B cell (primary cell): ENCODE measurements at places on chromosomes 2 and 18.

- no peak for DNase-seq
Measured at GRCh38 chr2:205107810-205108209, 562.5 kb downstream of the PARD3B start.

GRCh38 chr2:9095690-9096089 is 92.2 kb upstream of the MBOAT2 start:
- no peak for DNase-seq

- no peak for DNase-seq
Measured at GRCh38 chr2:71456617-71457016, 3.3 kb downstream of the DYSF start.

DNA sequence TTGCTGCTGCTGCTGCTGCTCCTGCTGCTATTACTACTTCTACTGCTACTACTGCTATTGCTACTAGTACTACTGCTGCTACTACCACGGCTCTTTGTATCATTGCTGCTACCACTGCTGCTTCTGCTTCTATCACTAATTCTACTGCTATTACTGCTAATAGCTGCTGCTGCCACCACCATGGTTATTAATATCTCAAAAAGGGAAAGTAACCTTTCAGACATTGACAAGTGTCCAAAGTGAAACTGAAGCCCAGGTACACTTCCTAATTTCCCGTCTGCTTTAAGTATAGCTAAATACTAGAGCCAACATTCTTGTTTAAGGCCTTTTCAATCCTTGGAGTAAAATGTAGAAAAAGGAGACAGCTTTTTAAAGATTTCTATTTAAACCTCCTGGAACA is 45.4 kb upstream of the EHBP1 start:
- DNase-seq: peak; percentile 41

DNA sequence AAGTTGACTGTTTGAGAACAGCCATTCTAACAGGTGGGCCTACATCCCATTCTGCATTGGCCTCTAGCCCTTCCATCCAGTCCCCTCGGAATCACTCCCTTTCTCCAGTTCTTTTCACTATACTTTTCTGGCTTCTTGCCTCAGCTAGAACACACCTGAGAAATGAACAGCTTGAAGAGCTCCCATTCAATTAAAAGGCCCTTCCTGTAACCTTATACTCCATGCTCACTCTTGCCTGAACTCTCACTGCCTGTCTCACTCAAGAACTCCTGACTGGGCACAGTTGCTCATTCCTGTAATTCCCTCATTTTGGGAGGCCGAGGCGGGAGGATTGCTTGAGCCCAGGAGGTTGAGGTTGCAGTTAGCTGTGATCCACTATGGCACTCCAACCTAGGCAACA is 23.6 kb downstream of the CHRNA1 start:
- no peak for DNase-seq

DNA sequence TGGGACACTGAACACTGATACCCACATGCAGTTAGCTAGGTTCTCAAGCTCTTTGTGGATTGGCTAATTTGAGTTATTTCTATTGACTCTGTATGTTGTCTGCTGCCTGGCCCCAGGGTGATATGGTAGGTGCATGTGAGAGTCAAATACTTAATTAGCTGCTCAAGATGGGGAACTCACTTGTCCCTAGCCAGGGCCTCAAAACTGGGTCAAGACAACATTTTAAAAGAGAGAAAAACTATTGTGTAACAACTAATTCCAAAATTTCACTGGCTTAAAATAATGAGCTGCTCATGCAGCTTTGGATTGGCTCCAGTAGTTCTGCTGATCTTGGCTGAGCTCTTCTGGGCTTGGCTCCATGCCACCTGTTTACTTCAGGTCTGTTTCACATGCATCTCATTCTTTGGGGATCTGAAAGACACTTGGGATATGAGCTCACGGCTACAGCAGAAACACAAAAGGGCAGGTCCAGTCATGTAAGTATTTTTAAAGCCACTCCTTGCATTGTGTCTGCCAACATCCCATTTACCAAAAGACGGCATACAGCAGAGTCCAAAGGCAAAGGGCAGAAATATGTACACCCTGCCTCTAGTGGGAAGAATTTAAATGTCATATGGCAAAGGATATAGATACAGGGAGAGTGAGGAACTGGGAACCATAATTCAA is 716.8 kb downstream of the SUCLG1 start:
- no peak for DNase-seq

DNA sequence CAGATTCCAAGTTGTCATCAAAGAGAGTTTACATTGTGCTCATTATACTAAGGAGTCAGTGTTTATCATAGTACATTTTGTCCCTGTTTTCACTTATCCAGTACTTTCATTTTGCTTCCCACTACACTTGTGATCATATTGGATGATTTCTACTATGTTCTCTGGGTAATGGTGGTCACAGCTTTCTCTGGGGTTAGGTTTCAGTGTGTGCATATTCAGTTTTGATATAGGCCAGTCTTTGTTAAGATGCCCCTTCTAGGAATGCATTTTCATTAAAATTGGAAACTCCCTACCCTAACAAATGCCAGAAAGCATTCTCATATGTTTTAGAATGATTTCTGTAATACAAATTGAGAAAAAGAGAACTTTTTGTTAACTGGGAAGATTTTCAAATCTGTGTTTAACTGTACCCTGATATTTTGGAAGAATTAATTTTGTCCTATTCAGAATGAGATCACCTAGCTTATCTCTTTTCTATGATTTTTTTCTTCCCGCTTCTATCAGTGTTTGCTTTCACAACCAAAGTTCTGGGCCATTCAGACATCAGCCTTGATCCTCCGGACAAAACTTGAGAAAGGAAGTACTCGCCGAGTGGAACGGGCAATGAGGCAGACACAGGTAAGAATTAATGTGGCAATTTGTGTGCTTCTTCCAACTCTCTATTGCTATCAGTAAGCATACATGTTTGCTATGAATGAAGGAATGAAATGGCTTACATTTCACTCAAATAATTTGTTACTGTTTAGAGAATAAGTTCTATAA is 74.6 kb downstream of the TTC27 start:
- no peak for DNase-seq

- no peak for DNase-seq
Measured at GRCh38 chr2:207288628-207289027, 122.9 kb upstream of the KLF7 start.

DNA sequence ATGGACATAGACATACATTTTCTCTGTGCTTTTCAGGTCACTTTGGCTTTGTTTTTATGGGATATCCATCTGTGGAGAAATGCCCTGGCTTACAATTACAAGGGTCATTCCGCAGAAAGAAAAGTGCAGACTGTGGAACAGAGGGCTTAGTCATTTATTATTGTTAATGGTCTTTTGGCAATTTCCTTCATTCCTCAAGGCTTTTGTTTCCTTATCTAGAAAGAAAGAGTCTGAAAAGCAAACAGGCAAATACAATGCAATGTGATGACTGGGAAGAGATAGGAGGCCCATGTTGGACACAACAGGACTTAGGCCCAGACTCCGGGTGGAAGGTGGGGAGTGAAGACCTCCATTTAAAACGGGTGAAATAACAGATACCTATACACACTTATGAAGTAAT is 129.5 kb upstream of the CAVIN2 start:
- DNase-seq: no peak

- DNase-seq: no peak
Measured at GRCh38 chr2:216340280-216340631, 32.0 kb downstream of the MARCHF4 start.

GRCh38 chr2:20012032-20012281 is 511 bp downstream of the MATN3 start:
- DNase-seq: no peak

GRCh38 chr2:239820836-239821693 is 204.1 kb downstream of the NDUFA10 start:
- no peak for DNase-seq

- peak; percentile 90 for DNase-seq
Measured at GRCh38 chr2:37635504-37636380, 35.7 kb downstream of the CDC42EP3 start.

GRCh38 chr18:10804126-10804525 is 278.3 kb downstream of the NAPG start:
- no peak for DNase-seq

DNA sequence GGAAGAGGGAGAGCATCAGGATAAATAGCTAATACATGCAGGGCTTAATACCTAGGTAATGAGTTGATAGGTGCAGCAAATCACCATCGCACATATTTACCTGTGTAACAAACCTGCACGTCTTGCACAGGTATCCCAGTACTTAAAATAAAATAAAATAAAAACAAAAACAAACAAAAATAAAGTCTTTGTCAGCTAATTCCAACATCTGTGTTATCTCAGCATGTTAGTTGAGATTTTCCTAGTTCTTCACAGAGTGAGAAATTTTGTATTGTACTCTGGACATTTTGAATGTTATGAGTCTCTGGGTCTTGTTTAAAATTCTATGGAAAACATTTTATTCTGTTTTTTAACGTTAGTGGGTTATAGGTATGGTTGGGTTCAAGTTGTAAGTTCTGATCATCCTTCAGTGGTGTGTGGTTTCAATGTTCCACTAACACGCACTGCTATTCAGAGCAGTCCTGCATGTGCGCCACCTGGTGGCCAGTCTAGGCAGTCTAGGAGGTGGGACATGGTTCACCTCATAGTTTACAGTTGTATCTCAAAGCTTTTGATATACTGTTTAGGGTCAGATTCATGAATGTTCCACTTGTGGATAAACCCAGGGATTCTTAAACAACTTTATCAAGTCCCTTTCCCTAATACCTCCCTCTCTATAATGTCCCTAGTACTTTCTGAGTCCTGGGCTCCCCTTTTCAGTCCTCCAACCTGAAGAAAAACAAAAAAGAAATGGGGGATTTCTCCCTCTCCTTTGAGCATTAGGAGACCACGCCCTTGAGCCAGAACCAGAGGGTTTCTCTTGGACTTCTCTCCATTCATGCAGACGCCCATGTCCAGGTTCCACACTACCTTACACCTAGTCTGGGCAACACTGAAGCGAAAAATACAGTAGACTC is 213.4 kb upstream of the GATA6 start:
- peak; percentile 74 for DNase-seq

DNA sequence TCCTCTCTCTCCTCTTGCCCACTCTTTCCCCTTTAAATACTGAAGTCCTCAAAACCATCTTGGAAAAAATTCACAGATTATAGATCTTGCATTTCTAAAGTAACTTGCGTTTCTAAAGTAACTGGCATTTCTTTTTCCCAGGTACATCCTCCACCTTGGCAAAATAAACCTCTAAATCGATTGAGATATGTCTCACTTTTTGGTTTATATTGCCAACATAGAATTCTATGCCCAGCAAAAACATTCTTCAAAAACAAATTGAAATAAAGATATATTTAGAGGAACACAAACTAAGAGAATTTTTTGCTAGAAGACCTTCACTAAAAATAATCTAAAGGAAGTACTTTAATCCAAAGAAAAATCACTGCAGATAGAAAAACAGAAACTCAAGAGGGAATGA is 122.5 kb upstream of the RBMS1 start:
- no peak for DNase-seq

DNA sequence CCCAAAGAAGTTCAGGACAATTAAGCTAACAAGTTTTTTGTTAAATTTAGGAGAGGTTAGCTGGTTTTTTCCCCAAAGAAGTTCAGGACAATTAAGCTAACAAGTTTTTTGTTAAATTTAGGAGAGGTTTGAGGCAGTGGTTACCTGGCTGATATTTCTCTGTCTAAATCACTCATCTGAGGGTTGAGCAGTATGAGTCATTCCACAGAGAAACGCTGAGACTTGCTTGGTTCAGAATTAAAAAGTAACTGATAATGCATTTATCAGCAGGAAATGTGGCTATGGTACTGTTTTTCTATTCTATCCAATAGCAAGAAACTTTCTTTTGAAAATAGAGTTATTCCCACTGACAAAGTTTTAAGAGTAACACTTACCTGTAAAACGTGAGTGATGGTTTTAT is 22.8 kb upstream of the KIDINS220 start:
- no peak for DNase-seq

DNA sequence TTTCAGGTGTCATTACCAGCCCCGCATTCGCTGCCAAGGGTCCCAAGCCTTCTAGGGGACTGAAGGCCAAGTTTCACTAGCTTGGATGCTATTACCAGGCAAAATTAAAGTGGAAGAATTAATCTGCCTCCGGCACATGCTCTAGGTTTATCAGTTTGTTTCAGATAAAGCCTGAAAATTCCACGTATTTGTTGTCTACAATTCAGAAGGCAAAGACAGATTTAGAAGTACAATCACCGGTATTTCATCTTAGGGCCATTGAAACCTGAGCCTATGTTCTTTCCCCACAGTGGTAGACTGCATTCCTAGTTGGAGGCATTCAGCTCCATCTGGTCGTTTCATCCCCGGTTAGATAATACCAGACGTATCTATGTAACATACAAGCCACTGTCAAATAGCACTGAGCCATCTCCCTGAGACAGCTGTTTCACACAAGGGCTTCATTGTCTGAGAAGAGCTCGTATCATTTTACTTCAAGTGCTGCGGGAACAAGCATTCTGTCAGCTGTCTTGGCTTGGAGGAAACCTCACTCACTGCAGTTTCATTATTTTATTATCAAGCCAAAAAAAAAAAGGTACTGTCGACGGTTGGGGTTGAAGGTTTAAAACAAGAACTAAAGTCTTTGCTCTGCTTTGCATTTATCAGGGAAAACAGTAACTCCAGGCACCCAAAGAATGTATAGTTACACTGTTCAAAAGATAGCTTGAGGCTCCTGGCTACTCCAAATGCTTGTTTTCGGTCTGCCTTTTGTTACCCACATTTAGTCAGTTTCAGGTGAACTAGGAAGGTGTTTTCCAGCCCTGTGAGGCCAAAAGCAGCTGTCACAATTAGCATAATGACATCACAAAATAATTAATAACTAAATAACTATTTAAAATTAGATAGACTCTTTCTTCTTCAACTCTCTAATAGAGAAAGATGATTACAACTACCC is 76.7 kb downstream of the TGIF1 start:
- peak; percentile 17 for DNase-seq

GRCh38 chr18:76255070-76255683 is 239.9 kb downstream of the ZNF516 start:
- no peak for DNase-seq

DNA sequence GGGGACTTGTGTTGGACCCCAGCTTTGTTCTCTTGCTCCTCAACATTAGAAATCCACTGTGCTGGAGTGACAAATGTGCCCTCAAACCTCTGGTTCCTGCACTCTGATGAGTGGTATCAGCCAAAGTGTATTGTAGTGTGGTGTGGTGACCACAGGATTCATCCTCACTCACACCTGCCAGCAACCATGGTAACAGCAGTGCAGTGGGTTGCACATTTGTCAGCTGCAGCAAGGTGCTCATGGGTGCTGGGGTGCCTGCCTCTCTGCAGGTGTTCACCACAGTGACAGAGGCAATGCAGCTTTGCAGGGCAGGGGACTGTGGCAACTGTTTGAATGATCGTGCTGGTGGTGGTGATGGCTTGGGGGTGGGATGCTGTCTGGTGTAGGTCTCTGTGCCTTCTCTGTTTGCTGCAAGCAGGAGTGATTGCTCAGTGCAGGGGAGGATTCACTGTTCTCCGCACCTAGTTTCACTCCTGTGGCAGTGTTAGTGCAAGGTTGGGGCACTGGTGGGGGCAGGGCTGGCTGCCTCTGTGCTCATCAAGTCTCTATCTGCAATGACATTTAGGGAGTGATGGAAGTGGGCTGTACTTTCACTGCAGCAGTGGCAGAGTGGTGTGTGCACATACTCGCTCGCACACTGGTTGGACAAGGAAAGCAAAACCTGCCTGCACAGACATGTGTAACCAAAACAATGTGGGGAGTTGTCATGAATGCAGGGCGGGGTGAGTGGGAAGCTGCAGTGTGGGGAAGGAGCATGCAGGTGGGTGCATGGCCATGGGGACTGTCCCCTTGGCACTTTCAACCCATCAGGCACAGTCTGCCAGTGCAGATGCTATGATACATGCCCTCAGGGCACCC is 301.1 kb downstream of the PIK3C3 start:
- DNase-seq: no peak

- DNase-seq: no peak
Measured at GRCh38 chr2:216478151-216478550, 20.5 kb upstream of the RPL37A start.

GRCh38 chr2:43251171-43251731 is 24.8 kb upstream of the ZFP36L2 start:
- DNase-seq: no peak
